ENCODE measurements at places on chromosomes 2 and 18.

DNA sequence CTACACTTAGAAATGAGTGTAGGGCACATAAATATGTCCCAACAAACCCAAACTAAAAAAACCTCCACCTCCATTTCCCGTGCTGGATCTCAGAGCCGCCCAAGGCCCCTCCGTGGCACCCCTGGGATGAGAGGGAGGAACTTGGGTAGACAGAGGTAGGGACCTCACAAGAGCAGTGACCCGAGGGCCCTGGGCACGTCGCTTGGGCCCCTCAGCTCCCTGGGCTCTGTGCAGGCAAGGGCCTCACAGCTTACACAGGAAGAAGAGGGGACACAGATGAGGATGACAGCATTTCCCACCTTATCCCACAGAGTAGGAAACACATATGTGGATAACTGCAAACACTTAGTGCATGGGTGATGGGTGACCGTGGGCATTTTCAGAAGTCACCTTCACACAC is 93.9 kb upstream of the TPO start:
- no peak for DNase-seq

- no peak for DNase-seq
Observed at GRCh38 chr2:135585586-135585985, 54.3 kb downstream of the R3HDM1 start.

- DNase-seq, result peak; percentile 41
Observed at GRCh38 chr18:3498698-3499471, 48.9 kb downstream of the TGIF1 start.

DNA sequence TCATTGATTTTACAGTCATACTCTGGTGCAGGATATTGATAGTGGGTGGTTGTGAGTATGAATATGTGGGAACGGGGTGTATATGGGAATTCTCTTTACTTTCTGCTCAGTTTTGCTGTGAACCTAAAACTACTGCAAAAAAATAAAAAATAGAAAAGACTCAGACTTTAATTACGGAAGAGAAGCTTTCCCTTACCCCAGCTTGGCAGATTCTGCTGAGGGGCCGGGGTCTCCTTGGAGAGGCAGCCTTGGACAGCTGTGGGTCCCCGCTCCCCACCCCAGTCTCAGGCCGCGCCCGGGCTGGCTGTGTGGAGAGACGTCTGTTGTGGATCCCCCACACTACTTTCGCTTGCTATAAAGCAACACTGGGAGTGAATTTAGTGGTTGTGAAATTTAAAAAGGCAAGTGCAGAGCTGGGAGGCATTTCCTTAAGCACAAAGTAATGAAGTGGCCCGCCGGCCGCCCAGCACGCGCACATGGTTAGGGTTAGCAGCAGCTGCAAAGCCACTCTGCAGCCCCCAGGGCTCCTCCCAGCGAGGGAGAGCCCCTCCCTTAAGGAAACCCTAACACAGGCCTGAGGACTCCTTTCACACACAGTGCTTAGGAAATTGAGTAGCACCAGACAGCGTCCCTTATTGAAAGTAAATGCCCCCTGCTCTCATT is 102.4 kb downstream of the DDX1 start:
- DNase-seq, result no peak

GRCh38 chr2:18611184-18611583 is 21.8 kb upstream of the NT5C1B start:
- DNase-seq, result no peak

GRCh38 chr2:27889774-27890145 is 427 bp downstream of the RBKS start:
- no peak for DNase-seq

GRCh38 chr2:38722271-38723061 is 28.7 kb downstream of the SRSF7 start:
- no peak for DNase-seq

DNA sequence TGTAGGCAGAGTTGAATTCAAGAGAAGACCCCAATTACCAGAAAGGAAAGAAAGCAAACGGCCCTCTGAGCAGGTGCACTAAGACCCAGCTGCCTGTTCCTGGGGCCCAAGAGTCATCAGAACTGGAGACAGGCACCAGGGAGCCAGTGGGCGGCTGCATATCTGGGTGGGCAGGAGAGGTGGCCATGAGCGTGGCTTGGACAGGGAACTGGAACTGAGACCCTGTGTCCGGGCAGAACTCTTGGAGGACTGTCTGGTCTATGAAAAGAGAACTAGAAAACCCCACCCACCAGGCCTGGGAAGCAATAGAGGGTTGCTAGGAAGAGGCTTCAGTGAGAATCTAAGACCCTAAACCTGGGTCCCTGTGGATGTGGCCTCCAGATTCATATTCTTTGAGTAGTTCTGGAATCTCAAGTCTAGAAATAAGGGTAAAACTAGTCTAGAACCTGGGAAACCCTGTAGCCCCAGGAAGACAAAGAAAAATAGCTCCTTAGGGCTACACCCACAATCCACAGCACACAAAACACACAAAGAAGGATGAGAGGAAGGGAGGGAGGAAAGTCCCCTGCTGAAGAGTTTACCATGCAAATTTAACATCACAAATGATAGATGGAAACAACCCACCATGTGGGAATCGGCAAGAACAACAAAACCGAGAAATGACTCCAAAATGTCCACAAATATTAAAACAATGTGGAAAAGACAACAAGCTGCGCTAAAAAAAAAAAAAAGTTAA is 147.0 kb downstream of the HDAC4 start:
- no peak for DNase-seq

DNA sequence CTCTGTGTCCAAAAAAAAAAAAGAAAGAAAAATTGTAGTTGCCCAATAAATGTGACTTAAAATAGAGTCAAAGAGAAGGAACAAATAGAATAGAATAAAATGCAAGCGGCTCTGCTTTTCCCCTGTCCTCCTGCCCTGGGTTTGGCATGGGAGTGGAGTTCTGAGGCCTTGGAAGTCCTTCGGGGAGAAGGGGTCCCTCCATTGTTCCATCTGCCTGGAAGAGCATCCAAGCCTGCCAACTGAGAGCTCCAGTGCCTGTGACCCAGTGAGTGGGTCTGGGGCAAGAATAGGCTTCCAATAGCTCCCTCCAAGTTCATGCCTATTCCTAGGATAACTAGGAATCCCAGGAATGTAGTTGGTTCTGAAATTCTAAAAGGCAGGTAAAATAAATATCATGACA is 321.4 kb downstream of the MYCN start:
- DNase-seq, result no peak

GRCh38 chr2:62335612-62336011 is 139.7 kb downstream of the B3GNT2 start:
- DNase-seq, result no peak

DNA sequence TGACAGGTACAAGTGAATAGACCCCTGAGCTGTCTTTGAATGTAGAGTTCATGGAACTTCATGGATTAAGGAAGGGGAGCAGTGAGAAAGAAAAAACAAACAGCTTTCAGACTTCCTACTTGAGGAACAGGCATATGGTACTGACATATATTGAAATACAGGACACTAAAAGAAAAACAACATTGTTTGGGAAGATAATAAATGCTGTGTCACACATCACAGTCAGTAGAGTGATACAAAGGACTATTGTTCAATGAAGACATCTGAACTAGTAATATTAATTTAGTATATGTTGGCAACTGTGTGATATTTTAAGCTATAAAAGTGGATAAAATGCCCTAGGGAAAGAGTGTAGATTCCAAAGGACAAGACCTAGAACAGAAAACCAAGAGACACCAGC is 3.3 kb downstream of the DSC2 start:
- DNase-seq, result no peak

- no peak for DNase-seq
Observed at GRCh38 chr18:48792611-48793380, 158.0 kb downstream of the SMAD7 start.

DNA sequence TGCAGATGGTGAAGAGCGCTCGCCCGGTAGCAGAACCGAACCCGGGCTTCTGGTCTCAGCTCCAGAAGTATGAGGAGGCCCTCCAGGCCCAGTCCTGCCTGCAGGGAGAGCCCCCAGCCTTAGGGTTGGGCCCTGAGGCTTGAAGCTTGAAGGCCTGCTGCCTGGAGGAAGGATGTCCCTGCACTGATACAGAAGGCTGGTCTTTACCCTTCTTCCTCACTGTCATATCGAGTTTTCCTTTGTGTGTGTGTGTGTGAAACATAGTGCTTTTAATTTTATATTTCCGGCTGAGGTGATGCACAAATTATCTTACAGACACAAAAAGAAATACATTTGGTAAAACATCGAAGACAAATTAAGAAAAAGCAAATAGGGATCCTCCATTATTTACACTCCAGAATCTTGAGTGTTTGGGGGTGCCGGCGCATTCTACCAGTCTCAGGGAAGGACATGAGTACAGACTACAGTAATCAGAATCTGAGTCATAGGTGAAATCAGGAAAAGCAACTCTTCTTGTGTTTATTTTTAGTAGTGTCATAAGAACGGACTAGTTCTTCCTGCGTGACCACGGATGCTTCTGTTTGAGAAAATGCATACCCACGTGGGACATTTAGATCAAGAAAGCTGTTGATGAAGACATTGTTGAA is 1.3 kb downstream of the DUSP28 start:
- DNase-seq, result peak; percentile 48

GRCh38 chr2:38709567-38710194 is 41.5 kb downstream of the SRSF7 start:
- DNase-seq, result no peak

DNA sequence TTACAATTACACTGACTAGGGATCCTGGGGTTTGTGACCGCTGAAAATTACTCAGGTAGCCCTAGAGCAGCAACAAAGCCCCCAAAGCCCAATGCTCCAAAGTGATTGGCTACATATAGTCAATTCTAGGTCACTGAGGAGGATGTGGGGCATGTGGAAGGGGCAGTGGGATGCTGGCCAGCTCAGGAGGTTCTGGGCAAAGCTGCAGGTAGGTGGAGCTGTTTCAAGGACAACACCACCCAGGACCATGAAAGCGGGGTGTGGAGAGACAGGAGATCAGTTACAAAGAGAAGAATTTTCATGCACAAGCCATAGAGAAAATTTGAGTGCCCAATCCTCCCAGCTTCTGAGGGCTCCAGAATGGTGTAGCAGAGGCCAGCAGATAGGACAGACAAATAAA is 75.0 kb upstream of the CCDC85A start:
- DNase-seq, result no peak

DNA sequence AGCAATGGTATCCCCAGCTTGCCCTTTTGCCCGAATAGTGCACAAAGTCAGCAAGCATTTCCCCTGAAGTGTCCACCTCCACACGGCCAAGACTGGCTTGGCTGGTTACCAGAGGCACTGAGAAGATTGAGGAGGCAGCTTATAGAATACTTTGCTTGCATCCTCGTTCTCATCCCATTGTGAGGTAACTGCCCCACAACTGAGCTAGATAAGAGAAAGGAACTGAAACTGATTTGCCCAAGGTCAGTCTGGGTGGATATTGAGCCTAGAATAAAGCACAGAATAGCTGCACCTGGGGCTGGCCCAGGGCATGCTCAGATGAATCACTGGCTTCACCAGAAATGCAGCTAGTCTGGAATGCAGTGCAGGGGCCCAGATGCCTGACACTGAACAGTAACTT is 32.7 kb upstream of the MAP4K3 start:
- DNase-seq, result peak; percentile 72

- peak; percentile 98 for DNase-seq
Observed at GRCh38 chr2:223613017-223613950, 11.1 kb upstream of the SCG2 start.

Measured in fibroblast of skin of abdomen (primary cell).